ENCODE measurements at places on chromosomes 2 and 18. TPM values are rescaled to one million over a fixed set of nuclear protein-coding genes. Genes with fewer than 3 reads are reported as not detected.

DNA sequence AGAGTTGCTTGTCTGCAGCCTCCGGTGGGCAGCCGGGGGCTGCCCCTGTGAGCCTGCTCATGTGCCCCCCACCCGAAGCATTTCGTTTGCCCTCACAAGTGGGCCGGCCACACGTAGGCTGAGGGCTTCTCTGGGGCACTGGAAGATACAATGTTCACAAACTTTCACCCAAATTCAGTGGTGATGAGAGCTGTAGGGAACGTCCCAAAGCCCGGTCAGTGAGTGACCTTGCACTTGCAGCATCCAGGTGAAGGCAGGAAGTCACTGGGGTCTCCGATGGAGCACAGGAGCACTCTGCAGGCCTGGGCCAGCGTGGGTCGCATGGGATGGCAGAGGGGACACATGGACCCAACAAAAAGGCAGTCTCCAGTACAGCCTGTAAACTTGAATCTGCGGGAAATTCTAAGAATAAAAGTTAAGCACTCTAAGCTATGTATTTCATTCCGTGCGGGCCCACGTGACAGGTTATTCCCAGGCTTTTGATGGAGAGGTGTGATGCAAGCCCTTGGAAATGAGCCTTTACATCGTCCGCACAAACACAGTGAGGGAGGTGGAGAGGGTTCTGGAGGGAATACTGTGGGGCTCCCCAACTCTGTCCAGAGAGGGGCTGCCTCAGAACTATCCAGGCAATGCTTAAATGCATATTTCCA is 42.5 kb downstream of the CNGA3 start:
- H3K27ac ChIP-seq = no peak overlapping the region
- H3K27me3 ChIP-seq = no peaks in the 10 kb centered on the region
- no peaks in the 10 kb centered on the region for H3K36me3 ChIP-seq
- no peak for DNase-seq

- no peaks in the 10 kb centered on the region for H3K4me1 ChIP-seq
- no peak for DNase-seq
- H3K27me3 ChIP-seq = no peaks in the 10 kb centered on the region
- H3K36me3 ChIP-seq = no peaks in the 10 kb centered on the region
- H3K4me3 ChIP-seq = no peak overlapping the region
These were observed 111.6 kb upstream of the GCFC2 start for GRCh38 chr2:75822336-75822735.

DNA sequence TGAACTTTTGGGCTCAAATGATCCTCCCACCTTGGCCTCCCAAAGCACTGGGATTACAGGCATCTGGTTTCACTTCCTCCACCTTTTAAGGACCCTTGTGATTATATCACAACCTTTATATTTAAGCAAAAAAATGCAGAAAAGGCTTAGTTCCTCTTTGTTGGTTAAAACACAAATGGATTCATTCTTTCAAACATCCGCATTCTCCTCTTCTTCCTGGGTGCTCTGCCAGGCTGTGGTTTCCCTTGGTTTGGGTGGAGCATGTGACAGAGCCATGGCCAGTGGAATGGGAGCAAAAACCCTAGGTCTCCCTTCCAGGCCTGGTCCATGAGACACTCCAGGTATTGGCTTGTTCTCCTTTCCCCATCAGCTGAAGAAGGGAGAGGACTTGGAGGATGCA is 9.9 kb upstream of the SLC66A3 start:
- DNase-seq = no peak
- H3K4me1 ChIP-seq = no peaks in the 10 kb centered on the region
- no peaks in the 10 kb centered on the region for H3K27me3 ChIP-seq
- H3K4me3 ChIP-seq = no peak overlapping the region
- H3K36me3 ChIP-seq = no peaks in the 10 kb centered on the region
- no peak overlapping the region for H3K27ac ChIP-seq

DNA sequence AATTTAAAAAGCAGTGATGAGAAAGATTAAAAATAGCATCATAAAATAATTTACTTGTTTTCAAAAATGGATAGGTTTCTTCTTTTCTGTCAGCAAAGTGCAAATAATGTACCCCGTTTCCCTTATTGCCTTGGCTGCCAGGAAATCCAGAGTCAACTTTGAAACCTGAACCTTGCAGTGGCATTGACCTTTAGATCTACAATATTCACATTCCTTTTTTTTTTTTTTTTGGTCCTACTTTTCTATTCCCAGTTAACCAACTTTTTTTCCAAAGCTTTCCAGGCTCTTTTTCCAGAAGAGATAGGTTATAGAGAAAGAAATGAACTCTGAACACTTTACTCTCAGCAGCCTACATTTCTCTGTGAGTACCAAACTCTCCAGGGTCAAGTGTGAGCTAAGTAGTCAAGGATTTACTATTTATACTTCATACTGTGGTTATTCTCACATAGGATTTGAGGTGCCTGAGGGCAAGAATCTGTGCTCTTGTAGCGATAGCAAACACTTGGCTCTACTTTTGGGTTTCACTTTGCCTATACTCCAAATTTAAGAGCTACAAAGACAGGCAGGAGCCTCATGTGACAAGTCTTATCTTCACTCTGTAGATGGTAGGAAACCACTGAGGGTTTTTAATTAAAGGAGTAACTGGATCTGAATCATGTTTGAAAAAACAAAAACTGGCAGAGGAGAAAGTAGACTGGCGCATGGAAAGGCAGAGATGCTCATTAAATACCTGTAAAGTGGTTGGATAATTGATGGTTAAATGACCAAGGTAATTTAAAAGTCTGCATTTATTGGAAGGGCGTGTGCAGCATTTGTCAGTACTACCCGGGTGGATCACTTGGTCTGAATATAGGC is 63.2 kb upstream of the TMEM17 start:
- H3K4me1 ChIP-seq = peaks cover 12% of the 10 kb centered on the region
- no peak for DNase-seq
- H3K4me3 ChIP-seq = no peak overlapping the region
- H3K27me3 ChIP-seq = peaks cover 32% of the 10 kb centered on the region
- H3K36me3 ChIP-seq = no peaks in the 10 kb centered on the region
- H3K27ac ChIP-seq = no peak overlapping the region

- peaks cover 40% of the 10 kb centered on the region for H3K4me1 ChIP-seq
- no peaks in the 10 kb centered on the region for H3K36me3 ChIP-seq
- 0 out of 2 replicates have a peak overlapping the region, but pooled peaks have one; percentile 0 for H3K4me3 ChIP-seq
- peak; percentile 42 for DNase-seq
- peak overlapping the region; percentile 92 for H3K27ac ChIP-seq
These were observed 316.5 kb downstream of the IRS1 start for GRCh38 chr2:226483143-226483542.

GRCh38 chr2:61158356-61158955 is 3.5 kb upstream of the C2orf74 start:
- no peaks in the 10 kb centered on the region for H3K36me3 ChIP-seq
- no peaks in the 10 kb centered on the region for H3K27me3 ChIP-seq
- H3K4me1 ChIP-seq = no peaks in the 10 kb centered on the region
- no peak overlapping the region for H3K4me3 ChIP-seq
- H3K27ac ChIP-seq = no peak overlapping the region

Gene CNGA3
- not detected for total RNA-seq

DNA sequence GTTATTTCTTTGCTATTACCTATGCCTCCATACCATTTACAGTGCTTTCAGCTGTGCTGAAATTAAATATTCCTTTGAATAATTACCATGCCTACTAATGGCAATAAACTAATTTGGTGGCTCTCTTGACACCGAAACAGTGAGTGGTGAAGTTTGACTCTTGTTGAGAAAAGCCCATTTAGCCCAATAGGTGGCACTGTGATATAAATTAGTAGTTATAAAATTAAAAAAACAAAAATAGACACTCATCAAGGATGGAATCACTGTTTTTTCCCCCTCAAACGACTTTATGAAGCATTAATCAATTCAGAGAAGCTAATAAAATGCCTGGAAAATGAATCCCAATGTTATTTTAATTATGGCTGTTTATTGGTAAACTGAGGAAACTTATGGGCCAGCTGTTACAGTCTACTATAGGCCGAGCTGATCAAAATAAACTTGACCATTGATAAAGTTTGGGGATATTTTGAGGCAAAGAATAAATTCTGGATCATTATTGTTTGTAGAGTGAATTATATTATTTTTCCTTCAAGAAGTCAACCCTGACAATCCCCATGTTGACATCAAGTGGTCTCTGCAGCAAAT is 339.6 kb downstream of the TRIB2 start:
- no peaks in the 10 kb centered on the region for H3K4me1 ChIP-seq
- H3K36me3 ChIP-seq = no peaks in the 10 kb centered on the region
- no peak overlapping the region for H3K27ac ChIP-seq
- DNase-seq = peak; percentile 47

- DNase-seq = peak; percentile 86
- peak overlapping the region; percentile 96 for H3K4me3 ChIP-seq
- H3K4me1 ChIP-seq = peaks cover 5% of the 10 kb centered on the region
- peak overlapping the region; percentile 95 for H3K27ac ChIP-seq
These were observed 18.8 kb upstream of the HAAO start for GRCh38 chr2:42810971-42811811.

GRCh38 chr2:186820303-186820702 is 28.7 kb downstream of the ZSWIM2 start:
- H3K36me3 ChIP-seq = no peaks in the 10 kb centered on the region
- no peaks in the 10 kb centered on the region for H3K4me1 ChIP-seq
- no peak overlapping the region for H3K4me3 ChIP-seq
- DNase-seq = no peak
- H3K27me3 ChIP-seq = no peaks in the 10 kb centered on the region

- no peak for DNase-seq
- H3K4me1 ChIP-seq = no peaks in the 10 kb centered on the region
- no peaks in the 10 kb centered on the region for H3K36me3 ChIP-seq
- H3K27ac ChIP-seq = no peak overlapping the region
- no peak overlapping the region for H3K4me3 ChIP-seq
These were observed 19.5 kb upstream of the WIPF1 start for GRCh38 chr2:174617120-174617519.

- no peaks in the 10 kb centered on the region for H3K36me3 ChIP-seq
- H3K4me3 ChIP-seq = no peak overlapping the region
- no peak overlapping the region for H3K27ac ChIP-seq
- H3K4me1 ChIP-seq = no peaks in the 10 kb centered on the region
These were observed 608.3 kb downstream of the ERBB4 start for GRCh38 chr2:211930331-211930730.

- no peaks in the 10 kb centered on the region for H3K27me3 ChIP-seq
- no peak overlapping the region for H3K4me3 ChIP-seq
- H3K27ac ChIP-seq = no peak overlapping the region
- no peak for DNase-seq
These were observed 67.9 kb upstream of the GLS start for GRCh38 chr2:190812506-190813294.

- H3K4me1 ChIP-seq = no peaks in the 10 kb centered on the region
- DNase-seq = no peak
- H3K27me3 ChIP-seq = no peaks in the 10 kb centered on the region
- no peak overlapping the region for H3K4me3 ChIP-seq
- H3K27ac ChIP-seq = no peak overlapping the region
These were observed 23.7 kb downstream of the PGAP1 start for GRCh38 chr2:196902828-196903227.

DNA sequence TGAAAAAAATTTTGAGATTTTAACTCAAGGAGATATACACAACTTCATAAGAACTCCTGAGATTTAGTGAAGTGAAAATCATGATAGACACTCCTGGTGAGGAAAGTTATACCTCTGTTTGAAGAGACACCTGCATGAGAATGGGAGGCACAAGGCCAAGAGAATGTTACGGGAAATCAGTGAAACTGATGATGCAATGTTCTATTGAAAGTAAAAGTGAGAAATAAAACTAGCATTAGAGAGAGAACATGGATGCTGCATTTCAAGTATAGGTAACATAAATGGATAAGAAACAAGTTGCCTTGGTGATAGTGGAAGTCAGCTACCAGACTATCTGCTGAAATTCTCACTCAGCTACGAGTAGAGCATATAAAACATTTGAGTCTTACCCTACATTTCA is 562.1 kb upstream of the FANCL start:
- no peak overlapping the region for H3K4me3 ChIP-seq
- no peaks in the 10 kb centered on the region for H3K36me3 ChIP-seq
- no peak for DNase-seq
- no peak overlapping the region for H3K27ac ChIP-seq
- peaks cover 6% of the 10 kb centered on the region for H3K4me1 ChIP-seq
- H3K27me3 ChIP-seq = no peaks in the 10 kb centered on the region

Gene GCG
- total RNA-seq = not detected

Gene DSG3
- not detected for total RNA-seq

Gene RASGRP3
- total RNA-seq = 0.69 TPM

- no peak overlapping the region for H3K27ac ChIP-seq
- no peaks in the 10 kb centered on the region for H3K27me3 ChIP-seq
- H3K36me3 ChIP-seq = no peaks in the 10 kb centered on the region
- H3K4me1 ChIP-seq = peaks cover 6% of the 10 kb centered on the region
These were observed 75.2 kb upstream of the SMAD7 start for GRCh38 chr18:49025767-49026500.

Gene ARPC2
- 195 TPM for total RNA-seq

GRCh38 chr2:71524476-71524875 is 71.1 kb downstream of the DYSF start:
- H3K27ac ChIP-seq = no peak overlapping the region
- no peak for DNase-seq
- H3K36me3 ChIP-seq = no peaks in the 10 kb centered on the region

- peaks cover 8% of the 10 kb centered on the region for H3K4me1 ChIP-seq
- DNase-seq = no peak
- no peaks in the 10 kb centered on the region for H3K36me3 ChIP-seq
These were observed 179.9 kb upstream of the HS6ST1 start for GRCh38 chr2:128498589-128498988.

DNA sequence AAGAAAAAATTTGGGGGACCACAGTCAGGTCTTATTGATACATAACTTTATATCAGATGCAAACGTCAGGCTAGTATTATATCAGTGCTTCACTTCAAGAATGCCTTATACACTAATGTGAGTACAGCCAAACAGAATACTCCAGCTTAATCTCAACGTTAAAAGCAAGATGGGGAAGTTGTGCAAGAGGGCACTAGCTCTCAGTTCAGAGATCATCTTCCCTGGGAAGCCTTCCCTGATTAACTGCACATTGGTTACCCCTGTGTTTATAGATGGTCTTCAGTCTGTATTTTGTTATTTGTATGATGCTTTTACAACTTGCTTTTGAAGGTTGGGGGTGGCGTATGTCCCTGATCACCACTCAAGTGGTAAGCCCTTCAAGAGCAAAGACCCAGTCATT is 11.4 kb downstream of the EPAS1 start:
- H3K4me1 ChIP-seq = peaks cover 32% of the 10 kb centered on the region
- DNase-seq = no peak
- H3K36me3 ChIP-seq = no peaks in the 10 kb centered on the region

DNA sequence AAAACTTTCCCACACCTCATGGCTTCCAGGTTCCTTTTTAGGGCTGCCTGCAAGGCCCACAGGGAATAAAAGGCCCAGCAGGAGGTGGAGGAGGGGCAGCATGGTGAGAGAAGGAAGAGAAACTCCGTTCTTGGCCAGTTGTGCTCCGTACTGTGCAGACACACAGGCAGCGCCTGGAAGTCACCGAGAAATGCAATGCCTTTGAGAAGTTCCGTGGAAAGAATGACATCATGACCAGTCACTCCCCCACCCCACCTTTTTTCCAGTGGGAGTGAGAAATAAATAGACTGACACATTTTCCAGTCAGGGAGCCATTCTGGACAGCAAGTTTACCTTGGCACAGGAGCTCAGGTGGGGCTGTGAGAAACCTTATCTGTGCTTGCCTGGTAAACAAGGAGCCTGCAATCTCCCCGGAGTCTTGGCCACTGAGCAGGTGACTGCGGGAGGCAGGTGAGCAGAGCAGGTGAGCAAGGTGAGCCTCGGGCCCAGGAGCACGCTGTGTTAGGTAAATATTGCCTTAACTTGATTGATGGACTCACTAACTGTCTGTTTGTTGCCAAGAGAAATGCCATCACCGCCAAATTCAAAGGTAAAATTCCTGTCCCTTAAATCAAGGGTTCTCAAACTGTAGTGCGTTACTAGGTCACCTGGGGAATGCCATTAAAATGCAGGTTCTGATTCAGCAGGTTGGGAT is 13.5 kb upstream of the LBH start:
- H3K4me3 ChIP-seq = no peak overlapping the region
- H3K27me3 ChIP-seq = no peaks in the 10 kb centered on the region
- no peaks in the 10 kb centered on the region for H3K4me1 ChIP-seq
